ENCODE measurements at places on chromosomes 1 and 21. TPM values are rescaled to one million over a fixed set of nuclear protein-coding genes. Genes with fewer than 3 reads are reported as not detected.

Gene RSBN1
- total RNA-seq = 21.5 TPM

Gene OR10Z1
- not detected for total RNA-seq

Gene ADAMTS5
- total RNA-seq = not detected

Gene TMOD4
- 1.3 TPM for total RNA-seq

- no peak overlapping the region for H3K4me3 ChIP-seq
- no peak for DNase-seq
- no peaks in the 10 kb centered on the region for H3K27me3 ChIP-seq
- no peak overlapping the region for H3K27ac ChIP-seq
- peaks cover 9% of the 10 kb centered on the region for H3K36me3 ChIP-seq
- H3K4me1 ChIP-seq = no peaks in the 10 kb centered on the region
Measured at GRCh38 chr1:61808968-61809367, 66.7 kb downstream of the PATJ start.

DNA sequence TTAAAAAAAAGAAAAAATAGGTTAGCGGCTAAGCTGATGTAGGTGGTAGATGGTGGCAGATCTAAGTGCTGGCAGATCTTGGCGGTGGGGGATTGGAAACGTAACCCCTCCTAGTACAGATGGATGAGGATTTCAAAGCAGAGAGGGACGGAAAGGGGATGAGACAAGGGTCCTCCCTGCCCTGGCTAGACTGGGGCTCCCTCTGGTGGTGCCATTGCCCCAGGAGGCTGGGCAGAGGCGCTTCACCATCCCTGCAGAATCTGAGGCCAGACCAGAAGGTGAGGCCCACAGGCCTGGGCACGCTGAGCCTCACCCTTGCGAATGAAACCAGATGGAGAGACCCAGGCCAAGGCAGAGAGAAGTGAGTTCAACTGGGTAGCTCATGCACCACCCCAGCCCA, 7.0 kb upstream of the PLEKHA6 start:
- no peak overlapping the region for H3K4me3 ChIP-seq
- peaks cover 37% of the 10 kb centered on the region for H3K4me1 ChIP-seq
- DNase-seq = no peak
- peaks cover 2% of the 10 kb centered on the region for H3K27me3 ChIP-seq
- H3K27ac ChIP-seq = peak overlapping the region; percentile 40

- no peak overlapping the region for H3K4me3 ChIP-seq
- H3K4me1 ChIP-seq = no peaks in the 10 kb centered on the region
- DNase-seq = no peak
- no peaks in the 10 kb centered on the region for H3K36me3 ChIP-seq
Measured at GRCh38 chr1:240598216-240599001, 13.5 kb downstream of the GREM2 start.

DNA sequence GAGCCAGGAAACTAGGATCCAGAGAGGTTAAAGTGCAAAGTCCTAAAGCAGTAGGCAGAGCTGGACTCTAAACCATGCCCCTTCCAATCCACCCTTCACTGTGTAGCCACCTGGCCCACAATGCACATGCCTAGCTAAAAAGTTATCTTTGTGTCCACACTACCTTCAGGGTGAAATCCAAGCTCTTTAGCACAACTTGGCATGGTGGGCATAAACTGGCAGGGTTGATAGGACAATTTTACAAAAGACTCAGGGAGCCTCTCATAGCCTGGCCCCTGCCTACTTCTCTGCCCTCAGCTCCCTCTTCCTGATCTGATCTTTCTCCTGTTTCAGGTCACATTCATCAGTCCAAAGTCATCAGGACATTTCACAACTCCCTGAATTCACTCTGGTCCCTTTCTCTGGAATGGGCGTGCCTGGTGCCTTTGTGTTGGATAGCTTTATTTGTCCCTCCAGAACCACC, 513.9 kb downstream of the OMA1 start:
- no peaks in the 10 kb centered on the region for H3K36me3 ChIP-seq
- no peak overlapping the region for H3K27ac ChIP-seq
- no peaks in the 10 kb centered on the region for H3K4me1 ChIP-seq

DNA sequence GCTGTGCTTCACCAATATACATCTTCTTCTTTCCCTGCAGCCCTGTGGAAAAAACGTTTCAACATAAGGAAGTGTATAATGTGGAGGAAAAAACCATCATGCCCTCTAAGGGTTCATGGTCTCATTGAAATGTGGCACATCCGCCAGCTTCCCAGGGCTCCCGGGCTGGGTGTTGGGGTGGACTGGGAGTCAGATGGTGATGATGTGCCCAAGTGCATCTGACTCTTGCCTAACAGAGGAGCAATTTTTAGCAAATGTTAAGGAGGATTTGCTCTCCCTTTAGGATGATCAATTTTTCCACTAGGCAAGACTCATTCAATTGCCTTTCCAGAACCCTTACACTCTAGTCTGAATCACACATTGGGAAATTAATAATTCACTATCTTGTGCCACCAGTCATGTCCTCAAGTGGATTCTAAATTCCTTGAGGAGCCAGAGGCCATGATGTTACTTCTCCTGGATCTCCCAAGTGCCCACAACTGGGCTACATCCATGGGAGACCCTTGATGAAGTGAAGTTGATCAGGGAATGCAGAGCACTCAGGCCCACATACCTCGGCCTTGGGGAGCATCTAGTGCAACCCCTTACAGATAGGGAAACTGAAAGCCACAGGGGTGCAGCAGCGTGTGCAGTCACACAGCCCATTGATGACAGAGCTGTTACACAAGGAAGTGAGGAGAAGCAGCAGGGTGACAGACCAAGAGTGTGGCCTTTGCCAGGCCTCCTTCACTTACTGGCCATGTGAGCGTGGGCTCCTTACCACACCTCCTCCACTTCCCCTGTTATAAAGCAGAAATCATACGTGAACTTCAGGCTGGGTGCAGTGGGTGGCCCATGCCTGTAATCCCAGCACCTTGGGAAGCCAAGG, 100.0 kb upstream of the SLC44A3 start:
- H3K4me1 ChIP-seq = peaks cover 12% of the 10 kb centered on the region
- no peak overlapping the region for H3K27ac ChIP-seq
- no peaks in the 10 kb centered on the region for H3K27me3 ChIP-seq
- H3K4me3 ChIP-seq = peak overlapping the region; percentile 33
- H3K36me3 ChIP-seq = no peaks in the 10 kb centered on the region

- no peaks in the 10 kb centered on the region for H3K4me1 ChIP-seq
- no peak overlapping the region for H3K4me3 ChIP-seq
- H3K27ac ChIP-seq = no peak overlapping the region
- H3K27me3 ChIP-seq = peaks cover 3% of the 10 kb centered on the region
Measured at GRCh38 chr21:32183396-32183795, 95.5 kb downstream of the MIS18A start.

DNA sequence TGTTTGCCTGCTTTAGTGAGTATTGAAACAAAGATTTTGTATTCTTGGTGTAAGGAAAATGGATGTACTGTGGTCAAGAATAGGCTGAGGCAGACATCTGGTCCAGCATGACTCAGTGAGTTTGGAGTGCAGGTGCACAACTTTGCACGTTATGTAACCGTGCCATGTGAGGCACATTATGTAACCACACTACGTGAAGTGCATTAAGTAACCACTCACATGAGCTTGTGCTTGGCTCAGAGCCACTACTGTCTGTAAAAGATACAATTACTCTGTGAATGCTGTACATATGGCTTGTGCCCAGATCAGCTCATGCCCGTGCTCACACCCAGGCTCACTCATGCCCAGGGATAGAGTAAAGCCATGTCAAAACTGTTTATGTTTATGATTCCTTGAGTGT, 216.8 kb downstream of the CTH start:
- no peak for DNase-seq
- H3K27ac ChIP-seq = no peak overlapping the region
- H3K27me3 ChIP-seq = no peaks in the 10 kb centered on the region
- no peaks in the 10 kb centered on the region for H3K36me3 ChIP-seq

DNA sequence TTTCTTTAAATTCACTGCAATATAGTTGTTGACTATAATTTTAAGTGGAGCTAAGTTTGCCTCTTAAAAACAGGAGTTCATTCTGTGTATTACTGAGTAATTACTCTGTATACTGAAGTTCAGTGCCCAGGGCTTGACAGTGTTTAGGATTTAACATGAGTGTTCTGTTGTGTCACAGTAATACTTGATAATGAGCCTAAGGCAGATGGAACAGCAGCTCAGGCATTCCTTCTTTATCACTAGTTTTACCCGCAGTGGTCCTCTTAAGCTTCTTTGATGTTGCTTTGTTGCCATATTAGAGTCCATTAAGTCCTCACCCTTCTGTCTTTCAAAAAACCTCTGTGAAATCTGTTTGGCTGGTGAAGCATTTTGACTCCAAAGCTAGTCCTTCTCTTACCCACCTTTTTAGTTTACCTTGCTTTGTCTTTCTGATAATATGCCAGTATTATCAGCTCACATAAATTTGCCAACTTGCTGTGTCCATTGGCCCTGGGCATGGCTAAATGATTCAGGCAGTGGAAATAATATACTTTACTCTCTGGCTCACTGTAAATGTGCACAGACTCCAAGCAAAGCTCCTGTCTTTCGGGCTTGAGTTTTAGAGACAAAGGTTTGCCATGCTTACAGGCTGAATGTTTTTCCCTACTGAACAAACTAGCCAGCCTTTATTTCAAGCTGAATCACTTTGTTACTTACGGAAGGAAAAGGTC, 17.7 kb downstream of the HIPK1 start:
- DNase-seq = no peak
- peak overlapping the region; percentile 54 for H3K27ac ChIP-seq
- H3K4me1 ChIP-seq = peaks cover 40% of the 10 kb centered on the region
- H3K27me3 ChIP-seq = no peaks in the 10 kb centered on the region
- H3K4me3 ChIP-seq = peak overlapping the region; percentile 64

DNA sequence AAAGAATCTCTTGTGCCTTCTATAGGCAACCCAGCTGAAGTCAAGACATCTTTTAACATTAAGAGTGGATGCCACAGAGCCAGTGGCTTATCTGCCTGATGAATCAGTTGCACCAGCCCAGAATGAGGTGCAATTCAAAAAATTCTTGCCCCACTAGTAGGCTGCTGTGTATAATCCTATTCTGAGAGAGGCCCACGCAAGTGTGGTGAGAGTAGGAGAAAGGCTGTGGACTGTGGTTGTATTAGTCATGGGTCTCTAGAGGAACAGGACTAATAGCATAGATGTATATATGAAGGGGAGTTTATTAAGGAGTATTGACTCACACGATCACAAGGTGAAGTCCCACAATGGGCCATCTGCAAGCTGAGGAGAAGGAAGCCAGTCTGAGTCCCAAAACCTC, 216.4 kb downstream of the LTN1 start:
- DNase-seq = no peak
- H3K36me3 ChIP-seq = peaks cover 26% of the 10 kb centered on the region
- H3K27ac ChIP-seq = no peak overlapping the region
- no peaks in the 10 kb centered on the region for H3K27me3 ChIP-seq

DNA sequence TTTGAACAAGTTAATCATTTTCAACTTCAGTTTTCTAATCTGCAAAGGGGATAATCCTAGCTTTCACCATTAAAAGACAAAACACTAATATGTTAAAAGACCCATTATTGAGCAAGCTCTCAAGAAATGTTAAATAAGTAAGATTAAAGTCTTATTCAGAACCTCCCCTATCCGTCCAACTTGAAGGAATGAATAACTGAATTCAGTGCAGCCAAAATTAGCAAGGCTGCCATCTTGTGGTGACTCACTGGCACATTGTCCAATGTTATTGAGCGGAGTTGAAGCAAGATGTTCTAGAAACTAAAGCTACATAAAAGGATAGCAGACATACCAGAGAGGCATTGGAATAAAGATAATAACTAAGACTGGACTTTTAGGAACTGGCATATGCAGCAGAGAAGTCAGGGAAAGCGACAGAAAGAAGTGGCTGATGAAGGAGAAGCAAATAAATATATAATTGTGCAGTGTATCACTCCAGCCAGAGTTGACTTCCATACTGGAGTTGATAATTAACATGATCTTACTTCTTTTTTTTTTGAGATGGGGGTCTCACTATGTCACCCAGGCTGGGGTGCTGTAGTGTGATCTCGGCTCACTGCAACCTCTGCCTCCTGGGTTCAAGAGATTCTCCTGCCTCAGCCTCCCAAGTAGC, 8.2 kb upstream of the CAP1 start:
- no peaks in the 10 kb centered on the region for H3K36me3 ChIP-seq
- H3K27me3 ChIP-seq = peaks cover 15% of the 10 kb centered on the region

- no peaks in the 10 kb centered on the region for H3K4me1 ChIP-seq
- H3K36me3 ChIP-seq = no peaks in the 10 kb centered on the region
- H3K27me3 ChIP-seq = peaks cover 14% of the 10 kb centered on the region
- no peak overlapping the region for H3K4me3 ChIP-seq
- no peak overlapping the region for H3K27ac ChIP-seq
- DNase-seq = no peak
Measured at GRCh38 chr1:211507365-211507764, 15.4 kb upstream of the RD3 start.

- DNase-seq = peak; percentile 87
- H3K4me3 ChIP-seq = peak overlapping the region; percentile 81
- no peaks in the 10 kb centered on the region for H3K27me3 ChIP-seq
- H3K4me1 ChIP-seq = peaks cover 54% of the 10 kb centered on the region
- H3K36me3 ChIP-seq = peaks cover 60% of the 10 kb centered on the region
Measured at GRCh38 chr1:1212780-1213344, 1.1 kb downstream of the TNFRSF4 start.

- H3K4me3 ChIP-seq = no peak overlapping the region
- no peak overlapping the region for H3K27ac ChIP-seq
- H3K4me1 ChIP-seq = peaks cover 9% of the 10 kb centered on the region
- peaks cover 19% of the 10 kb centered on the region for H3K27me3 ChIP-seq
- H3K36me3 ChIP-seq = no peaks in the 10 kb centered on the region
- no peak for DNase-seq
Measured at GRCh38 chr1:39158327-39159086, 46.0 kb upstream of the MACF1 start.

DNA sequence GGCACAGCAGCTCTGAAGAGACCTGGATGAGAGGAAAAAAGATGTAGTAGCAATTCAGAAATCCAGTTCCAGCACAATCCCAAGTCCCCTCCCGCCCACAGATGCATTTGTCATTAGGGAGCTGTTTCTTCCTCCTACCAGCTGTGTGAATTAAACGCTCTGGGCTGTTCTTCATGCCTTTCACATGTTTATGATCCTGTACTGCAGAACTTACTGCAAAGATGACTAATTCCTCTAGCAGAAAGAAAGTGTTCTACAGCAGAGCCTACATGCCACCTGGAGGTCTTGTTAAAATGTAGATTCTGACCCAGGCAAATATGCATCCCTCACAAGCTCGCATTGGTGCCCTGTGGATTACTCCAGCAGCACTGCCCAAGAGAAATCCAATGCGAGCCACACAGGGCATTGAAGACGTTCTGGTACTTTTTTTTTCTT, 6.5 kb downstream of the ENO1 start:
- peaks cover 68% of the 10 kb centered on the region for H3K4me1 ChIP-seq
- peaks cover 96% of the 10 kb centered on the region for H3K36me3 ChIP-seq
- no peak for DNase-seq
- H3K27ac ChIP-seq = peak overlapping the region; percentile 72

DNA sequence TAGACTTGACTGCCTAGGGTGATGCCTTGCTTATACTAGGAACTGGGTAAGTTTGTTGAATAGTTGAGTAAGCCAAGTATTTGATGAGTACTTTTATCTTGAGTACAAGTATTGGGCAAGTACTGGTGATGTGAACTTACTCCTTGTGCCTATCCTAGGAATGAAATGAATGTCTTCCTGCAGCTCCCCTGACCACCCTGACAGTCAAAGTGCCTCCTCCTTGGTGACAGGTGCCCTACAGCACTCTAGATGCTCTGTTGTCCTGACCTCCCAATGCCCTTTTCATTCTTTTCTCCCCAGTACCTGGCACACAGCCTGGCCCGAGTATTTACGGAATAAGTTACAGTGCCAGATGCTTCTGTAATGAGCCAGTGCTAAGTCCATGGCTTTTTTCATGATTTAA, 25.5 kb downstream of the PCSK9 start:
- peaks cover 12% of the 10 kb centered on the region for H3K4me1 ChIP-seq
- H3K27ac ChIP-seq = no peak overlapping the region
- peaks cover 25% of the 10 kb centered on the region for H3K36me3 ChIP-seq
- no peaks in the 10 kb centered on the region for H3K27me3 ChIP-seq

GRCh38 chr1:161989108-161989507, 34.6 kb downstream of the OLFML2B start:
- no peak for DNase-seq
- H3K36me3 ChIP-seq = no peaks in the 10 kb centered on the region
- H3K4me3 ChIP-seq = no peak overlapping the region

All from activated CD4-positive, alpha-beta T cell treated with anti-CD3 and anti-CD28 coated beads, Interleukin-2, amount 10 ng/mL, durations not matched to agents 24 days and 14 days (primary cell).